ENCODE measurements at places on chromosomes 7 and 10.

DNA sequence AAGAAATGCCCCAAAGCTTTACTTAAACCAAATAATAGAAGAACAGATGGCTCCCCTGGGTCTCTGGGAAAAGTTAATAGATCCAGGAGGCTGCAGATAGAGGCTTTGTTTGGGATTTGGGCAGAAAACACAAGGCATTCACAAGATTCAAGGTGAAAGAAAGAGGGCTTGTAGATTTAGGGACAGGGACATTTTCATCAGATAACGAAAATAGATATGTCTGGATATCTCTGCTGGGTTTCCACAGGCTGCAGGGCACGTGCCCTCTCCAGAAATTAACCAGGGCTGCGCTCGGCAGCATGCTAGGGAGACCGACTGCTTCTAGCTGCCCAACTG is 14.9 kb downstream of the CARD11 start:
- no peak for DNase-seq

DNA sequence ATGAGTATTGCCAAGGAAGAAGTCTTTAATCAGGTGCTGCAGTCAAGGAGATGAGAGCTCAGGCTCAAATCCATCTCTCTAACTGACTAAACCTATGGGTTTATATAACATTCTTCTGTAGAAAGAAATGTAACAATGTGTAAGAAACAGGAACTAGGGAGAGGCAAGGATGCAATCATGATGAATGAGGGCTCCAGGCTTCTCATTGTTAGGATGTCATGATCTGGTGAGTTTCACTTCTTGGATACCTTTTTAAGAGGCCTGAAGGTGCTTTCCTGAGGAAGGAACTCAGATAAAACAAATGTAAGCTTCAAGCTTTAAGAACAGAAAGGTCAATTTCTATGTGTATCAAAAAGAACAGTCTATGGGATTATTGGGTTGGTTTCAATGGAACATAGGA is 30.8 kb upstream of the SCIN start:
- DNase-seq = no peak

DNA sequence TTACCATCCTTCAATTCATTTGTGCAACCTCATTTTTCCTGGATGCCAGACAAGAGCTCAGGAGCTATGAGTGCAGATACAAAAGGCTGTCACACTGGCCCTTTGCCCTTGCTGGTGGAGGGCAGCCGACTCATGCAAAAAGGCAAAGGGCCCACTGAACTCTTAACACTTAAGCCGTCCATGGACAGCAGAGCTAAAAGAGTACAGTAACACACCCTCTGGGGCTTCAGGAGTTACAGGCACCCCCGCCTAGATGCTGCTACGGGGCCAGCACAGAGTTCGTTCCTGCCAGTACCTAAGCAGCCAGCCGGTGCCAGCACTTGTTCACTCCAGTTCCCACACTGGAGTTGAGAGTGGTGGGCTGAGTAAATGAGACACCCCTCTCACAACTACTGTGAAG is 69.9 kb upstream of the MRLN start:
- DNase-seq = no peak

GRCh38 chr7:157566631-157567006 is 229.8 kb downstream of the DNAJB6 start:
- DNase-seq = no peak

GRCh38 chr7:122182081-122182480 is 38.0 kb upstream of the AASS start:
- no peak for DNase-seq

- no peak for DNase-seq
Measured at GRCh38 chr7:28586736-28587135, 174.4 kb downstream of the CREB5 start.

DNA sequence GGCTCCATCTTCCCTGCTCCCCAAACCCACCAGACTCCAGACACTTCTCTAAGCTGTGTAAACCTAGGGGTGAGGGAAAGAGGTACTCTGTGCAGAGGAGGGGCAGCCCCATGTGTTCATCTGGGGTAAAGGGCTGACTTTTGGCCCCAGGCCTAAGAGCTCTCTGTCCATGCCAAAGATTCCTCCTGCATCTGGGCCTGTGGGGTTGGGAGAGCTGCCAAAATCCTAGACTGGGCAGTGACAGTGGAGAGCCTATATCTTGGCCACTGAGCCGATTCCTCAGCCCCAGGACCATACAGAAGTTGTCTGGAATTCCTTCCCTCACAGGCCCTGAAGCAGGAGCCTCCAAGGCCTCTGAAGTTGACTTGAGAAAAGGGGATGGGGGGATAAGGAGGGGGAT is 25.3 kb upstream of the LEP start:
- DNase-seq = no peak

GRCh38 chr7:101597941-101598340 is 31.2 kb downstream of the MYL10 start:
- DNase-seq = no peak

DNA sequence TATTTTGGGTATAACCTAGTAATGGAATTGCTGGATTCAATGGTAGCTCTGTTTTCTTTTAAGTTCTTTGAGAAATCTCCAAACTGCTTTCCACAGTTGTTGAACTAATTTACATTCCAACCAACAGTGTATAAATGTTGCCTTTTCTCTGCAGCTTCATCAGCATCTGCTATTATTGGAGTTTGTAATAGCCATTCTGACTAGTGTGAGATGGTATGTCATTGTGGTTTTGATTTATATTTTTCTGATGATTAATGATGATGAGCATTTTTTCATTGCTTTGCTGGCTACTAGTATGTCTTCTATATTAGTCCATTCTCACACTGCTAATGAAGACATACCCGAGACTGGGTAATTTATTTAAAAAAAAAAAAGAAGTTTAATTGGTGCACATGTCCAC is 248.6 kb upstream of the MAGI2 start:
- no peak for DNase-seq

- no peak for DNase-seq
Measured at GRCh38 chr7:7943951-7944350, 24.6 kb upstream of the GLCCI1 start.

- no peak for DNase-seq
Measured at GRCh38 chr10:62148155-62148554, 120.5 kb downstream of the RTKN2 start.

DNA sequence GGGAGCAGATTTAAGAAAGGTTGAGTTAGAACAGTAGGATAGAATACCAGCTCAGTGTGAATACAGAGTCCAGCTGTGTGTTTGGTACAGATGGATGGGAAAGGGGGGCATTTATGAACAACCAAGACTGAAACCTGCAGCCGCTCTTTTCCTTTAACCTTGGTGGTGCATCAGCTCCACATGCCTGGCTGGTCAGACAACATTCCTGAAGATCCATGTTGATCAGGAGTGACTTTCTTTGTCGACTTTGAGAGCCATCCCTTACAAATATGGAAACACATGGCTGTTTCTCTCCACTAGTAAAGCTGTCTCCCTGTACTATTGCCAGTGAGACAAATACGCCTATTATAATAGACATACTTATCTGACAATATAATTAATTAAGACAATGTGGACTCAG is 476.5 kb upstream of the IGFBP3 start:
- DNase-seq = no peak

DNA sequence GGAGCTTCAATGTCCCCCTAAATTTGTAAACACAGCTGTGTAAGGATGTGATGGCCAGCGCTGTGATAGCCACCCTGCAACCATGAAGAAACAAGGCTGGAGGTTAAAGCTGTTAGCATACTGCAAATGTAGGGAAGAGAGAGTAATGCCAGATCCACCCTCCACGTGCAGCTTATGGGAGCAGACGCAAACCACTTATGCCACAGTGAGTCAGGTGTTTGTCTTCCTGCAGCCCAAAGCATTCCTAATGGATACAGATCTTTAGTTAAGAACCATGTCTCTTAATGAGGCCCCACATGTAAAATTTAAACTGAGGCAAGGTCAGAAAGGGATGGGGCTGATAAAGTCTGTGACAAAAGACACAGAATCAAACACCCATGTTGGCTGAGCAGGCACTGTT is 13.6 kb upstream of the MYL7 start:
- DNase-seq = no peak

GRCh38 chr7:50348469-50349162 is 44.1 kb downstream of the IKZF1 start:
- DNase-seq = no peak

DNA sequence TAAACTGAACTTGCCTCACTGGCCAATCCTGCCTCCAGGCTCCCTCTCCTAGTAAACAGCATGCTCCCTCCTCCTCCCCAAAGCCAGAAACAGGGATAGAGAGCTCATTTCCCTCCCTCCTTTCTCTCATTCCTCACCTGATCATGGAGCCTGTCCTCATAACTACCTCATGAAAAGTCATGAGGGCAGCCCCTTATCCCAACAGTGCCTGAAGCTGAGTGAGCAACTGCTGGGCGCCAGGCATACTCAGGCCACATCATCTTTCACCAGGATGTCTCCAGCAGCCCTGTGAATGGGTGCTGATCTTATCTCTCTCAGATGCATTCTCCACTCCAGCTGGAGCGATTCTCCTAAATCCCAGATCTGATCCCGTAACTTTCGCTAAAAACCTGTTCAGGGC is 307.2 kb downstream of the PRPF18 start:
- DNase-seq = no peak

GRCh38 chr10:6297951-6298381 is 95.2 kb downstream of the PFKFB3 start:
- DNase-seq = no peak

GRCh38 chr10:59668096-59668495 is 41.6 kb downstream of the SLC16A9 start:
- no peak for DNase-seq

GRCh38 chr7:80609751-80610150 is 28.7 kb upstream of the CD36 start:
- DNase-seq = no peak

GRCh38 chr7:11573128-11573750 is 258.8 kb downstream of the THSD7A start:
- no peak for DNase-seq

DNA sequence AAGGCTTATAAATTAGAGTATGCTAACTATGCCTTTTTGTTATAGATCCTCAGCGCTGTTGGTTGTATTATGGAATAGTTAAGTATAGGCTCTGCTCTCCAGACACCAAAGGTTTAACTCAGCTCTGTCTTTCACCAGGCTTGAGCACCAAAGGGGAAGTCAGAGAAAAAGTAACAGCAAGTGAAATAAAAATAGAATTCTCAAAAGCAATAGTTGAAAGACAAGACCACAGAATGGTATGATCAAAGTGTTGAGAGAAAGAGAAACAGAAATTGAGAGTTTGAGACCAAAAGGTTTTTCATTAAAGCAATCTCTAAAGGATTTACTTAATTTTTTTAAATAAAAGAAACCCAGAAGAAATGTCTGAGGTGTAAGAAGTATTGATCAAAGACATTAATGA is 529.8 kb upstream of the C7orf33 start:
- no peak for DNase-seq

DNA sequence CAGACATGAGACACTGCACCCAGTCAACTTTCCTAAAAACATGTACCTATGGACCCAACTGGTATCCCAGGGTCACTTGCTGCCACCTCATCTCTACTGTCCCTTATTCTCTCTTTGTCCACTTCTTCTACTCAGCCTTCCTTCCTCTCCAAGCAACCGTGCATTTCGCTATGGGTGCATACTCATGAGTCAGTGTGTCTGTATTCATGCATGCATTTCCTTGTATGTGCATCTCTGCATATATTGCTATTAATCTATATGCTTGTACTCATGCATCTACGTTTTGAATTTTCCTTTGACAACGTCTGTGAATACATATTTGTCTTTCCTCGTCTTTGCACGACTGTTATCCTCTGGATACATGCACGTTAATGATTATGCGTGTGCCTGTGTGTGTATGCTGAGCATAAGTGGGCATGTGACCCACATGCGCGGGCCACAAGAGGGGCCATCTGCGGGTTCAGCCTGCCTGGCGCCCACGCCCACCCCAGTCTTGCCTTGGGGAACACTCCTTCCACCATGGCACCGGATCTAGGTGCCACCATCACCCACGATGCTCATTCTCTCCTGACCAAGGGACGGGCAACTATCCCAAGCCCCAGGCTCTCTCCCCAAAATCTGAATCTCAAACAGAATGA is 23.3 kb downstream of the KIAA1549 start:
- no peak for DNase-seq

DNA sequence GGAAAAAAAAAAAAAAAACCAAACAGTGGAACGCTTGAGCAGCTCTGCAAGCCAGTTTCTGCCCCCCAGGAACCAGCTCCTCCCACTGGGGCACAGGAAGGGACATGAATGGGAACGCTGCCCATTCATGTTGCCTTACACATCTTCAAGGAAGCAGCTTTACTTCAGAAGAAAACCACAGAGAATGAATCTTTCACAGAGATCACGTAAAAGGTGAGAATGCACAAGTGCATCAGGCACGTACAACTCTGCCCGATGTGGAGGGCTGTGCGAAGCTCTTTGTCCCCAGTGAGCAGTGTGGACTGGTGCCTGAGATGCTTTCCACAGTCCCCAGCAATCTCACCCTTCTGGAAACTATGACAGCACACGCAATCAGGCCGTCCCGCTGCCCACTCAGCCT is 106.2 kb downstream of the DLG5 start:
- no peak for DNase-seq

DNA sequence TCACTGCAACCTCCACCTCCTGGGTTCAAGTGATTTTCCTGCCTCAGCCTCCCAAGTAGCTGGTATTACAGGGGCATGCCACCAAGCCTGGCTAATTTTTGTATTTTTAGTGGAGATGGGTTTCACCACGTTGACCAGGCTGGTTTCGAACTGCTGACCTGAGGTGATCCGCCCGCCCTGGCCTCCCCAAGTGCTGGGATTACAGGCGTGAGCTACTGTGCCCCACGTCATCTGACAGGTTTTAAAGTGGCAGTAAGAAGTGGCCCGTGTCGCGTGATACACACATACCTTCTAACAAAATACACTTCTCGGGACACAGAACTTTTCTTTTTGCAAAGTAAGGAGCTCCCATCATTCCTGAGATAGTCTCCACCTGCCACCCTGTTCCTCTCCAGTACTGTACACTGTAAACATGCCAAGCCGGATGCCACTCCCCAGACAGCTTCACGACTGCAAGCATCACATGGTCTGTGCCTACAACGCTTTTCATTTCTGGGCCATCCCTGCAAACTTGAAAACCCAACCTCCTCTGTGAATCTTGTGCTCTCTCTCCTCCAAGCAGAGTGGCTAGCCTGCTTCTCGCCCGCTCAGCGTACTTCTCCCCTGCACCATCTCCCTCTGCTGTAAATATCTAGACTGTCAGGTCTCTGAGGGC is 256.3 kb upstream of the KLF14 start:
- no peak for DNase-seq

DNA sequence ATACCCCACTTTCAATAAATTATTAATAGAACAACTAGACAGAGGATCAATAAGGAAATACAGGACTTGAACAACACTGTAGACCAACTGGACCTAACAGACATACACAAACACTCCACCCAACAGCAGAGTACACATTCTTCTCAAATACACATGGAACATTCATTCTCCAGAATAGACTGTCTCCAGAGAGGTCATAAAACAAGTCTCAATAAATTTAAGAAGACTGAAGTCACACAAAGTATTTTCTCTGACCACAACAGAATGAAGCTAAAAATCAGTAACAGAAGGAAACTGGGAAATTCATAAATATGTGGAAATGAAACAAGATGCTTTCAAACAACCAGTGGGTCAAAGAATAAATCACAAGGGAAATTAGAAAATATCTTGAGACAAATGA is 119.8 kb downstream of the SMURF1 start:
- no peak for DNase-seq

GRCh38 chr7:129144834-129145668 is 544 bp downstream of the TSPAN33 start:
- no peak for DNase-seq

GRCh38 chr10:61628151-61628874 is 34.4 kb upstream of the CABCOCO1 start:
- no peak for DNase-seq

Measured in left ventricle myocardium inferior (tissue), 1 donor.